ENCODE measurements at places on chromosomes 12 and 14. TPM values are rescaled to one million over a fixed set of nuclear protein-coding genes. Genes with fewer than 3 reads are reported as not detected.

GRCh38 chr14:79730953-79731352 lies 480.4 kb downstream of the DIO2 start:
- no peak for DNase-seq
- H3K36me3 ChIP-seq, result no peaks in the 10 kb centered on the region
- H3K4me1 ChIP-seq, result no peaks in the 10 kb centered on the region
- no peaks in the 10 kb centered on the region for H3K27me3 ChIP-seq

DNA sequence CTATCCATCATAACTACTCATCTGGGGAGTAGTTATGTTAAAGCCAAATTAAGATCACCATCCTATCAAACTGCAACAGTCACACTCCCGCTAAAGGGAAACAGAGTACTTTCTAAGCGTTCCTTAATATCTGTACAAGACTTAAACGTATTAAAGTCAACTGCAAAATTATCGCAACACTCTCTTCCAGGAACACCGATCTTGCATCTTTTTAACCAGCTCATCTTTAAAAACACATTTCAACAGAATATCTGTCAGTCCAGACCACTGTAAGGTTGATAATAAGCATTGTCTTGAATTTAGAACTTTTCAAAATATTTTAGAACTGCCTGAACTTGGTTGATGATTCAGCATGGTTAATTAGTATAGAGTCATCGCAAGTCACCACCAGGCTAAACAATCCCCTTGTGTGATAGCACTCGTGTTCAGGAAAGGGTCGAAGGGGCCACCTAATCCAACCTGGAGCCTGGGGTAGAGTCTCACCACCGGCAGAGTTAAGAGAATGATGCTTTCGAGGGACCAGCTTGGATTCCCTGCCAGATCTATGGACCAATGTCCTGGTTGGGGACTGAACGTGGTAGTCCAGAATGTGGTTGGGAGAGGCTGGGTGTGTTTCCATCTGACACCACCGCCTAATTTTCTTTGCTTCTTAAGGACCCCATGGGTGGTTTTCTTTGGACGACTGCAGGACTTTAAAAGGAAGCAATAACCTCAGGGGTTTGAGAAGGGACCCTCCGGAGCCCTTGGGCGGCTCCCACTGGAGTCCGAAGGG lies 890 bp downstream of the SPTLC2 start:
- DNase-seq, result no peak
- H3K4me1 ChIP-seq, result no peaks in the 10 kb centered on the region
- peak overlapping the region; percentile 76 for H3K27ac ChIP-seq
- H3K36me3 ChIP-seq, result no peaks in the 10 kb centered on the region
- no peaks in the 10 kb centered on the region for H3K27me3 ChIP-seq

DNA sequence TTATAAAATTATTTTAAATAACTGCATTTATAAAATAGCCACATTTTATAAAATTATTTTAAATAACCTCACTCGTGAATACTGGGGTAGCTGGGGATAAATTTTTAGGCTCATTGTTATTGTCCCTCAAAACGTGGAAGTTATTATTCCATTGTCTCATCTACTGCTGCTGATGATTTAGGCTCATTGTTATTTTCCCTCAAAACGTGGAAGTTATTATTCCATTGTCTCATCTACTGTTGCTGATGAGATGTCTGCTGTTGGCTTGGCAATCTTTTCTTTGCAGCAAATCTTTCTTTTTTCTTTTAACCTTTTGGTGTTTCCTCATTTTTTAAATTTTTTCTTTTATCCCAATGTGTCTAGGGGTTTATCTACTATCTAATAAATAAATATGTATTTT lies 182.6 kb upstream of the PZP start:
- no peak overlapping the region for H3K4me3 ChIP-seq
- no peak overlapping the region for H3K27ac ChIP-seq
- no peaks in the 10 kb centered on the region for H3K4me1 ChIP-seq

Gene KRT85
- total RNA-seq, result not detected

- H3K27ac ChIP-seq, result no peak overlapping the region
- no peak for DNase-seq
- H3K36me3 ChIP-seq, result no peaks in the 10 kb centered on the region
- H3K4me1 ChIP-seq, result no peaks in the 10 kb centered on the region
- H3K4me3 ChIP-seq, result no peak overlapping the region
Observed at GRCh38 chr12:32504591-32504990, 105.2 kb downstream of the FGD4 start.

- no peak overlapping the region for H3K4me3 ChIP-seq
- no peak for DNase-seq
- H3K27ac ChIP-seq, result no peak overlapping the region
- H3K36me3 ChIP-seq, result no peaks in the 10 kb centered on the region
- H3K27me3 ChIP-seq, result no peaks in the 10 kb centered on the region
- no peaks in the 10 kb centered on the region for H3K4me1 ChIP-seq
Observed at GRCh38 chr12:75917715-75918114, 113.9 kb downstream of the PHLDA1 start.

DNA sequence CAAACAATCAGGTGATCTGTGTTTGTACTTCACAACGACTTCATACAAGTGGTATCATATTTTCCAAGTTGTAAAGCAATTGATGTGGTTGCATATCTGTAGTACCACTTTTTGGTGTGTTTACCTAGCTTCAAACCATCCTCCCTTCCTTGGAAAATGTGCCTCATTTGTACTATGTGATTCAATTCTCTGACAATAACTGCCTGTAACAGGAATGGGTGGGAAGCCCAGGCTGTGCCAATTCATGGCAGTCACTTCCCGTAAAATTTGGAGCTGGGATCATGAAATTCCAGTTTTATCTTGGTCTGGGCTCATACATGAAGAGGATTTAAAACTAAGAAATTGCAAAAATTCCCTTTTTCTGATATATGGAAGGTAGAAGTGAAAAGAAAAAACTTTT lies 250.1 kb downstream of the DIO2 start:
- no peak overlapping the region for H3K4me3 ChIP-seq
- H3K27ac ChIP-seq, result peak overlapping the region; percentile 29
- H3K27me3 ChIP-seq, result no peaks in the 10 kb centered on the region
- no peaks in the 10 kb centered on the region for H3K36me3 ChIP-seq

Gene SERPINA10
- not detected for total RNA-seq

GRCh38 chr14:93861836-93862235 lies 65.3 kb upstream of the FAM181A start:
- H3K36me3 ChIP-seq, result no peaks in the 10 kb centered on the region
- H3K27ac ChIP-seq, result no peak overlapping the region
- no peaks in the 10 kb centered on the region for H3K27me3 ChIP-seq
- no peak for DNase-seq
- H3K4me3 ChIP-seq, result no peak overlapping the region

- H3K27ac ChIP-seq, result no peak overlapping the region
- no peak overlapping the region for H3K4me3 ChIP-seq
- H3K36me3 ChIP-seq, result peaks cover 8% of the 10 kb centered on the region
- DNase-seq, result no peak
- H3K4me1 ChIP-seq, result no peaks in the 10 kb centered on the region
Observed at GRCh38 chr12:39586816-39587215, 32.8 kb downstream of the ABCD2 start.

- H3K4me3 ChIP-seq, result no peak overlapping the region
- no peak overlapping the region for H3K27ac ChIP-seq
- H3K36me3 ChIP-seq, result no peaks in the 10 kb centered on the region
- DNase-seq, result no peak
- H3K4me1 ChIP-seq, result peaks cover 11% of the 10 kb centered on the region
Observed at GRCh38 chr14:93705513-93706156, 82.7 kb downstream of the PRIMA1 start.

GRCh38 chr14:89953602-89954001 lies 928 bp downstream of the EFCAB11 start:
- no peak overlapping the region for H3K27ac ChIP-seq
- H3K36me3 ChIP-seq, result no peaks in the 10 kb centered on the region
- H3K27me3 ChIP-seq, result no peaks in the 10 kb centered on the region
- DNase-seq, result no peak
- no peaks in the 10 kb centered on the region for H3K4me1 ChIP-seq
- H3K4me3 ChIP-seq, result no peak overlapping the region

GRCh38 chr14:87756661-87757060 lies 236.3 kb downstream of the GALC start:
- H3K27me3 ChIP-seq, result no peaks in the 10 kb centered on the region
- no peak overlapping the region for H3K4me3 ChIP-seq
- no peaks in the 10 kb centered on the region for H3K36me3 ChIP-seq
- no peak overlapping the region for H3K27ac ChIP-seq
- DNase-seq, result no peak
- no peaks in the 10 kb centered on the region for H3K4me1 ChIP-seq

Measured in right atrium auricular region (tissue), 2 donors.